ENCODE measurements at places on chromosomes 3 and 15.

- DNase-seq: no peak
Measured at GRCh38 chr3:122325769-122326168, 721 bp downstream of the CSTA start.

GRCh38 chr3:69869643-69870042 is 129.9 kb upstream of the SAMMSON start:
- DNase-seq: no peak

GRCh38 chr3:61940236-61940635 is 378.9 kb downstream of the PTPRG start:
- DNase-seq: no peak

DNA sequence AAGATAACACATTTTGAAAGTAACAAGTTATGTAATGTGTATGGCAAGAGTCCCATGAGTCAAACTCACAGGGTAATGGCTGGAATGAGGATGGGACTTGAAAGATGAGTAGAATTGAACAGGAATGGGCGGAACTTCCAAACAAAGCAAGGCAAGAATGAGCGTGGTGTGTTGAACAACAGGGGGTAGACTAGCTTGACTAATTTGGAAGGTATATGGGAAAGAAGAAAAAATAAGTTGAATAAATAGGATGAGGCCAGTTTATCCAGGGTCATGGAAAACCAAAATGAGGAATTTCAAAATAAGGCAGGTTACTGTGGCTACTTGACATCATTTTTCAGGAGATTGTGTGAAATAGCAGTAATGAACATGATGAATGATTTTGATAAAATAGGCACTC is 2.5 kb upstream of the DPH6 start:
- no peak for DNase-seq

DNA sequence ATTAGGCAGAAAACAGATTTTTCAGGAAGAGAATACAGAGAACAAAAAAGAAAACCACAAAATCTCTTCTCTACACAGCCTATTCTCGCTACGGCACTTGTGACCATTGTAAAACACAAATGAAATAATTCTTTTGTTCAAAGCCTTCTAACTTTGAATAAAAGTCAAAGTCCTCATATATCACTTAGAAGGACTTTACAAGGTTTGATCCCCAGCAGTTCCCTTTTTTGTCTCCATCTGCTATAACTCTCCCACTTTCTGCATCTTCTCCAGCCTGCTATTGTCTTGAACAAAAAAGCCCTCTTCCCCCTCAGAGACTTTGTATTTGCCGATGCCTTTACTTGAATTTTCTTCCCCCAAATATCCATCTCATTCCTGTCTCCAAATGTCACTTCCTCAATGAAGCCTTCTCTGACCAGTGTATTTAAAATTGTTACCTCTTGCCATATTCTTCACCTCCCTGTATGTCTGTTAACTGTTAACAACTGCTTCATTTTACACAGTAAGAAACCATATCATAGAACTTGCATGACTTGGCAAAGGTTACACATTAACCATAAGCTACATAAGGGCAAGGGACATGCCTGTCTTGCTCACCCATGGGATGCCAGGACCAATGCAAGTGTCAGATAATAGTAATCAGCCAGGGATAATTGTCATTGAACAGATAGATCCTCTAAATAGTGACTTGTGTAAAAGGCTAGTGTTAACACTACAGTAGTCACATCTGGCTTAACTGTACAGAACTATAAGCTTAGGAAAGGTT is 122.4 kb downstream of the CBLB start:
- no peak for DNase-seq

DNA sequence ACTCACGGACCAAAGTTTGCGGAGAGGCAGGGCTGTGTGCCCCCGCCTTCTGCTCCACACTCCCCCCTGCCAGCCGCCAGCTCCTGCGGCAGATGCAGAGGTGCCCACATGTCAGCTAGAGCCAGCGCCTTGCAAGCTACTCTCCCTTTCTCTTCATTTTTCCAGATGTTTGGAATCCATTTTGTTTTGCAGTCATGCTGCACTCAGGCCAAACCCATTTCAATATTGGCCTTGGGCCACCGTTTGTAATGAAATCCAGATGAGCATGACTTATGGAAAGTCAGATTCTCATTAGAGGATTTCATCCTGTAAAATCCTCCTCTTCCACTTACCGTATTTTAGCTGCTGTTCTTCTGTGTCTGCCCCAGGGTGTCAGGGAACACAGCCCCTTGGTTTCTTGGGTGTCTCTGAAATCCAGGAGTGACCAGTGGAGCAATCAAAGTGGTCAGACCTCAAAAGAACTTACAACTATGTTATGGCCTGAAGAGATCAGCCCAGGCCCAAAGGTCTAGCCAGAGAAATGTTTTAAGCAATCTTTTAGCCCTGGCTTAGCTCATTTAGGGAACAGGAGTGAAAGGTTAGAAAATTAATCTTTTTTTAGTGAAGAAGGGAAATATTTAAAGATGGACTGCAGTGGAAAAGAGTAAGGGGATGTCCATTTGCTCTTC is 65.8 kb downstream of the AAGAB start:
- DNase-seq: no peak

DNA sequence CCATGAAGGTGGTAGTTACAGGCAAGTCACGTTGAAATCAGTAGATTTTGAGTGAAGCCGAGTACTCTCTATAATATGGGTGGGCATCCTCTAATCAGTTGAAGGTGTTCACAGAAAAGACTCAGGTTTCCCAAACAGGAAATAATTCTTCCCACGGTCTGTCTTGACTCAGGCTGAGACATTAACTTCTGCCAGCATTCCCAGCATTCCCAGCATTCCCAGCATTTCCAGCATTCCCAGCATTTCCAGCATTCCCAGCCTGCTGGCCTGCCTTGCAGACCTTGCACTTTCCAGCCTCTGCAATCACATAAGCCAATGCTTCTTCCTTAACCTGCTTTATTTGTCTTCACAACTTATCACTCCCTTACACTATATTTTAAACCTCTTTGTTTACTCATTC is 542.3 kb upstream of the ROBO2 start:
- no peak for DNase-seq

DNA sequence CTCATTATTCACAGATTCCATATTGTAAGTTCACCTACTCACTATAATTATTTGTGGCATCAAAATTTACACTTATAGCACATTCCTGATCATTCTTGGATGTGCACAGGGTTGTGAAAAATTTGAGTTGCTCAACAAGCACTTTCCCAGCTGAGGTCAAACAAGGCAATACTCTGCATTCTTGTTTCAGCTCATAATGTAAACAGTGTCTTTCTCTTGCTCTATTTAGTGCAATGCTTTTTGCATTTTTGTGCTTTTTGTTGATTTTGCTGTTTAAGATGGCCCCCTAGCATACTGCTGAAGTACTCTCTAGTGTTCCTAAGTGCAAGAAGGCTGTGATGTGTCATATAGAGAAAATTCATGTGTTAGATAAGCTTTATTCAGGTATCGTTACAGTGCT is 66.7 kb upstream of the TNIK start:
- no peak for DNase-seq

GRCh38 chr15:66014022-66014421 is 144.7 kb downstream of the RAB11A start:
- DNase-seq: no peak

GRCh38 chr15:49418811-49419210 is 4.2 kb upstream of the FGF7 start:
- DNase-seq: no peak

GRCh38 chr3:169659096-169659819 is 4.3 kb downstream of the MECOM start:
- no peak for DNase-seq

DNA sequence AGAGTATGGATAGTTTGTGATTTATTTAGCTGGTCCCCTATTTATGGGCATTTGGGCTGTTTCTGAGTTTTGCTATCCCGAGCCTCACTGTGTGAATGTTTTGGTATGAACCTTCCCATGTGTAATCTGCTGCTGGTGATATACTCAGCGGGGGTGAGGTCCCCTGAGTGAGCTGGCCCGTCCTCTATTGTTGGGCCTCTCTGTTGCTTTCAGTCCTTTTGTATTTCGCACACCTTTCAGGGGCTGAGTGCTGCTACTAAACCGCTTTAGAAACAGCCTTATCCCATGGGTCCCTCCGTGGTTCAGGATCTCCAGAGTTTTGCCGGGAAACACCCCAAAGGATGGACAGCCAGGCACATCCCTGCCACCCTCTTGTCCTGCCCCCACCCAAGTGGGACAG is 94.5 kb downstream of the WNT7A start:
- DNase-seq: no peak

DNA sequence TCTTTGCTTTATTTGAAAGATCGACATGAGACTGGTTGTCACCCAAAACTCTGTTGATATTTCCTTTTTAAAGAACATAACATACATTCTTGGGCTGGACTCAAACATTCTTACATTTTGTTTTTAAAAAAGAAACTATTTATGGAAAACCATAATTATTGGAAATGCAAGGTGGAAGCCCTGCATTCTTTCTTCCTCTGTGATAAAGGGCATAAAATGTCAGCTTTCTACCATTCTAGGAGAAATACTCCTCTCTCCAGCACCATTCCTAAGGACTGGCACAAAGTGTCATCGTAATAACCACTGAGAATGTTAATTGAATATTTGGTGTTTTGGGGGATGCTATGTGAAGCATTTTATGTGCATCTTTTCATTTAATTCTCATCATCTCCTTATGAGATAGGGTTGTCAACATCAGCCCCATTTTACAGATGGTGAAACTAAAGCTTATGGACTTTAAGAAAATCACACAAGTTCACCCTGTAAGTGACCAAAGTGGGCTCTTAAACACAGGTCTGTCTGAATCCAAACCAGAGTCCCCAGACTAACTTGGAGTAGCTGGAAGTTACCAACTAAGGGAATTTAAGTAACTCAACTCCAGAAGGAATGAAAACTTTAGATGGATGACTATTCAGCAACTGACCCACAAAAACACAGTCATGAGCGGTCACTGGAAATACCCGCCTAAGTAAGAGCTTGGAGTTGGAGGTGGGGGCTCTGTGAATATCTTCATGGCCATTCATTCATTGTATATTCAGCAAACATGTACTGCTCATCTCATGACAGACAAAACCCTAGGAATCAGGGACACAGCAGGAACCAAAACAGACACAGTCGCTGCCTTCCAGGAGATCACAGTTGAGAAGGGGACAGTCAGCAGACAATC is 45.9 kb upstream of the LMCD1 start:
- DNase-seq: no peak

- no peak for DNase-seq
Measured at GRCh38 chr3:39101022-39101689, 6.3 kb downstream of the GORASP1 start.

GRCh38 chr15:29922191-29922590 is 99.9 kb upstream of the TJP1 start:
- no peak for DNase-seq

- peak; percentile 51 for DNase-seq
Measured at GRCh38 chr15:63407612-63408011, 26.0 kb upstream of the CA12 start.

- no peak for DNase-seq
Measured at GRCh38 chr3:114449271-114450007, 155.6 kb downstream of the TIGIT start.

GRCh38 chr3:75951941-75952340 is 166.6 kb upstream of the ZNF717 start:
- DNase-seq: no peak

DNA sequence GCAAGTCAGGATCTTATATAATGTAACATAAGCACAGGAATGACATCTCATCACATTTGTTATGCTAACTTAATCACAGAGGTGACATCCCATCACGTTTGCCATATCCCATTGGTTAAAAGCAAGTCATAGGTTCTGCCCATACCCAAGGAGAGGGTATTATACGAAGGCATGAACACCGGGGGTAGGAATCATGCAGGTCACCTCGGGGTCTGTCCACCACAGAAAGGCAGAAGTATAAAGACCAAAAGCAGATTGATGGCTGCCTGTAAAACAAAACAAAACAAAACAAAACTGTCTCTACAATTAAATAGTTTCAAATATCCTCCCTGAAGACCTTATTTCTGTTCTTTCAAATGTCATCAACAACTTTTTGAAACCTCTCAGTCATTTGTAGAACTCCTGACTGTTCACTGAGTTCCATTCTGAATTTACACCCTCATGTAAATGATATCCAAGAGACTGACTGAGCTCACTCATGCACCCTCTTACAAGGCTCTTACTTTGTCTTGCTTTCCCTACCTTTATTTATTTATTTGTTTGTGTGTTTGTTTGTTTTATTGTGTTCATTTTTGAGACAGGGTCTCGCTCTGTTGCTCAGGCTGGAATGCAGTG is 22.7 kb upstream of the ZNF639 start:
- DNase-seq: no peak

DNA sequence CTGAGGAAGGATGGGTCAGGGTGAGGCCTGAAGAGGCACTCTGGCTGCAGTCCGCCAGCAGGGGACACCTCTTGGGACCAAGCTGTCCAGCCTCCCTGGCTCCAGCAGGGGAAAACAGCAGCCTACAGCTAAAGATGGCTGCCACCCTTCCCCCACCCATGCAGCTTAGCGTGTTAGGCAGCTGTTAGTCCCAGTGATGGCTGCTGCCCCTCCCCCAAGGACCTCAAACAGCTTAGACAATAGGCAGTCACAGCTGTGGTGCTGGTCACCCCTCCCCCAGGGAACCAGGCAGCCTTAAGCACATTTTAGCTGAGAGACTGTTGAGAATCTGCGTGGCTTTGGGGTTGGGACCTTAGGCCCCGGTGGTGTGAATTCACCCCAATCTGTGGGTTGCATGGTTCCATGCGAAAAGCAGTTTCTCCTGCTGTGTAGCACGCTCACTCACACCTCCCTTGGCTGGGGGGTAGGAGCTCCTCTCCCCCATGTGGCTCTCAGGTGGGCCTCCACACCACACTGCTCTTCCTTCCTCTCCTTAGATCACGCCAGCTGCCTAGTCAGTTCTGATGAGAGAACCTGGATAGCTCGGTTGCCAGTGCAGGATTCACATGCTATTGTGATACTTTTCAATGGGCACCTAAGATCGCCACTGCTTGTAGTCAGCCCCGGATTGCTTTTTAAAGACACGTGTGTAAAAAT is 140.5 kb upstream of the CADPS start:
- DNase-seq: no peak

DNA sequence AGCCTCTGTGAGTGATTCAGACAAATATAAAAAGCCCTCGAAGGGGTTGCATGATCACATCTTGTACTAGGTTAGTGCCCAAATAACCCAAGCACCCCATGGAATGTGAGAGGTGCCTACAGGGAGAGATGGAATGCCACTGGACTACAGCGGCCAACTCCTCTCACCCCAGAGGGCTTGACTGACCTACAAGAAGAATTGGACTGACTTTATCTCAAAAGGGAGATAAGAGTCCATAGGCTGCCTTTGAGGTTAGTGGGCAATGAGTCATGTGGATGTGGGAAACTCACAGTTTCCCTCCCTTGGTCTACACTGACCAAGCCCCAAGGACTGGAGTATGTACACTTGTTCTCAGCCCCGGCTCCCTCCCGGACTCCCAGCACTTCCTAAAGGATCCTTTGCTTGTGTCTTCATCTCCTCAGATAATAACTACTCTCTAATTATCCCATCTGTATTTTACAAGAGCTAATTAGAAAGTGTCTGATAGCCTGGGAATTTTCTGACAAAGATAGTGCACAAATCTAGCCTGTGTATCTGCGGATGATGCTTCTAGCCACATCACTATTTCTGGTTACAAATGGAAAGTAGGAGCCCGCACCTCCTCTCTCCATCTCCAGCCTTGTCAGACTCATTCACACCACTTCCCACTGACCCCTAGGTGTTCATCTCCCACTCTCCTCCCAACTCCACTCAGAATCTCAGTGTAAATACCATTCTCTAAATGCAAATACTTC is 547.8 kb upstream of the TBL1XR1 start:
- DNase-seq: no peak

GRCh38 chr15:47184003-47184907 is 533.0 kb upstream of the SEMA6D start:
- DNase-seq: peak; percentile 79

All from NCI-H146 (cell line).